ENCODE measurements at places on chromosomes 11 and 22.
A peak's percentile ranks its signal among the peaks of the same experiment; 100 is the strongest.

- DNase-seq = no peak
Measured at GRCh38 chr11:58796333-58796732, 48.2 kb downstream of the GLYATL2 start.

DNA sequence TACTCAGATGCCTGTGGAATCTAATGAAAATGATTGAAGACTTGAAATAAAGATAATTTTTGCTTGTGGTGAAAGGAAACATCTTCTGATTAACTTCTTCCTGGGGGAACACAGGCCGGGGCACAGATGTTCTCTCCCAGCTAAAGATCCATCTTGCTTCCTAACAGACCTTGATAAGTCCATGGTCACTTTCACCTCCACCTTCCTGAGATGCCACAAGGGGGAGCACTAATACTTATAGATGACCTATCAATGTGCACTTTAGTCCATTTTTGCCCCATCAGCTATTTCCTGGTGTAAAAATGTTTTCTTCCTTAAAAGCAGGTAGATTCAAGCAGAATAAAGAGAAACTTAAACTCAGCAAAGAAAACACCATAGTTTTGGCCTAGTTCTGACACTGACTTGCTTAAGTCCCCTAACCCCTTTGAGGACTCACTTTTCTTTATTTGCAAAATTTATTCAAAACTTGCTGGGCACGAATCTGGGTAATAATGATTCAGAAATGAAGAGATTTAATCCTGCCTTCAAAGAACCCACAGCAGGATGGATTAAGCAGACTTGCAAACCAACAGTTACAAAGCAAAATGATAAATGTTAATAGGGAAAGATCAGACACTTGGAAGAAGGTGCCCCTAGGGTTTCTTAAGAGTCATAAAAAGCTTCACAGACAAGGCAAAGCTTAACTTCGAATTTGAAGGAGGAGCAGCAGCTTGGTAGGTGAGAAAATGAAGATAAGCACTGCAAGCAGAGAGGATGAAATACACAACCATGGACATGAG is 158.7 kb downstream of the RAB38 start:
- DNase-seq = peak; percentile 10

- no peak for DNase-seq
Measured at GRCh38 chr11:69825037-69825834, 6.0 kb upstream of the FGF3 start.

- no peak for DNase-seq
Measured at GRCh38 chr11:87038235-87038977, 672 bp downstream of the TMEM135 start.

DNA sequence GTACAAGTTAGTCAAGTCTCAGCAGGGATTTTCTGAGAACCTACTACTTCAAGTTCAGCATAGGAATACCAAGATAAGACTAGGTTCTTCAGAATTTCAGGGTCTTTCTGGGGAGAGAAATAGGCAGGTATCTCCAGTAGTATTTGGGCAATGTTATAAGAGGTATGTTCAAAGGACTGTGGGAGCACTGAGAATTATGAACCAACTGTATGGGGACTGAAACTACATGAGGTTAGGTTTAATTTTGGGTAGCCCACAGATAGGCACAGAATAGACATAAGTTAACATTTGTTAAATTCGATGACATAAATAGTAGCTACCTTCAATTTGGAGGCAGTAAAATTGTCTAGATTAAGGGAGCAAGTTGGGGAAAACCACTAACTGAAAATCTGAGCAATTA is 9.2 kb upstream of the GAB2 start:
- DNase-seq = no peak

GRCh38 chr11:65377036-65377435 is 5.4 kb downstream of the SLC25A45 start:
- no peak for DNase-seq

DNA sequence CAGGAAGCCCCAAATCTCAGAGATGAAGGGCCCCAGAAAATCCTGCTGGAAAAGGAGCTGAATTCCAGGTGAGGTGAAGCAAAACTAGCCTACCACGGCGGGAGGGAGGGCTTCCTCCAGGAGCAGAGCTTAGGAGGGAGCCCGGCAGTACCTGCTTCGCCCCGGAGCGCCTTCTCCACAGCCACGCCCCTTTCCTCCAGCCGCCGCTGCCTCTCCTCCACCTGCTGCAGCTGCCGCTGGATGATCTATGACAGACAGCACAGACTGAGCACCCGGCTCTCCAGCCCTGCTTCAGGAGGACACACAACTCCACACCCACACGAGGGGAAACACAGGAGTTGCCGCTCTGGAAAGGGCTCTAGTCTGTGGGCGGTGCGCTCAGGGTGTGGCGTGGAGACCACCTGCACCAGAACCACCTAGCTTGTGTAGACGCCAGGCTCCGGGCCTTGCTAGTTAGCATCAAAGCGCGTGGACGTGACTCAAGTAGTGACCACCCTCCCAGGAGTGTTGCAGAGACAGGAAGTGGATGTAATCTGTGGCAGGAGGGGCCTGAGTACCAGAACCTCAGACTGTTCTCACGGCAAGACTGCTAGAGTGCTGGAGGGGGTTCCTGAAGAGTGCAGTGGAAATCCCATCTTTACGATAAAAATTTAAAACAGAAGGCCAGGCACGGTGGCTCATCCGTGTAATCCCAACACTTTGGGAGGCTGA is 34.6 kb upstream of the BID start:
- DNase-seq = no peak

DNA sequence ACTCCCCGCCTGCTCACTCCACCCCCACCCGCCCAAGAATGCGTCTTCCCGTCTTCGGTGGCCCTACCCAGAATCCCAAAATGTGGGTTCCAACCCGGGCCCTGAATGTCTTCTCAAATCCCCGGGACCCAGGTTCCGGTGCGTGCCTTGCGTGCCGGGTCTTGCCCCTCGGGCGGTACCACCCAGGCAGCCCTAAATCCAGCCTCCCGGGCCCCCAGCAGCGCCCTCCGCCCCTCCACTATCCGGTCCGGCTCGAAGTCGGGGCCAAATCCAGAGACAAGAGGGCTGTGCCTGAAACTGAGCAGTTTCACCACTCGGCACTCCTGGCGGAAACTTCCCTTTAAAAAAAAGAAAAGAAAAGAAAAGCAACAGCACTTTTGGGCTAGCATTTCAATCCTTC is 16.3 kb upstream of the CCT8L2 start:
- DNase-seq = no peak

DNA sequence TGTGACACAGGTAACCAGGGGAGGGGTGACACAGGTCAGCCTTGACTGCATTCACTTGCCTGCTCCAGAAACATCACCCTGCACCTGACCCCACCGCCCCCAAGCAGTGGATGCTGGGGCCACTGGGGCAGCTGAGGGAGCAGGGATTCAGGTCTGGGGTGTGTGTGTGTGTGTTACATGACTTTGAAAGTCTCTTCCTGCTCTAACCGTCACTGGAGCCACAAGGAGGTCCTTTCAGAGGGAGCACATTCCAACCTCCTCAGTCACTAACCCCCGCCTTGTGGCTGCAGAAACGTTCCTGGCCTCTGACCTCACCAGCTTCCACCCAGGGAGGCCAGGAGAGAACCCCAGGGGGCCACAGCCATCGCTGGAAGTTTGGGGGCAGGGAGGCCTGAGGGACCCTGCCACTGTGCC is 2.9 kb upstream of the FOSL1 start:
- no peak for DNase-seq

GRCh38 chr11:75809111-75809510 is 5.9 kb upstream of the UVRAG start:
- DNase-seq = no peak

GRCh38 chr11:63023222-63023814 is 7.7 kb upstream of the SLC22A8 start:
- no peak for DNase-seq

GRCh38 chr11:115927823-115928329 is 423.7 kb upstream of the CADM1 start:
- DNase-seq = no peak

GRCh38 chr22:45516163-45516562 is 13.5 kb downstream of the FBLN1 start:
- DNase-seq = no peak
